ENCODE measurements at places on chromosomes 6 and 20. TPM values are rescaled to one million over a fixed set of nuclear protein-coding genes. Genes with fewer than 3 reads are reported as not detected.

- no peaks in the 10 kb centered on the region for H3K36me3 ChIP-seq
Measured at GRCh38 chr6:125206389-125206788, 52.8 kb downstream of the TPD52L1 start.

DNA sequence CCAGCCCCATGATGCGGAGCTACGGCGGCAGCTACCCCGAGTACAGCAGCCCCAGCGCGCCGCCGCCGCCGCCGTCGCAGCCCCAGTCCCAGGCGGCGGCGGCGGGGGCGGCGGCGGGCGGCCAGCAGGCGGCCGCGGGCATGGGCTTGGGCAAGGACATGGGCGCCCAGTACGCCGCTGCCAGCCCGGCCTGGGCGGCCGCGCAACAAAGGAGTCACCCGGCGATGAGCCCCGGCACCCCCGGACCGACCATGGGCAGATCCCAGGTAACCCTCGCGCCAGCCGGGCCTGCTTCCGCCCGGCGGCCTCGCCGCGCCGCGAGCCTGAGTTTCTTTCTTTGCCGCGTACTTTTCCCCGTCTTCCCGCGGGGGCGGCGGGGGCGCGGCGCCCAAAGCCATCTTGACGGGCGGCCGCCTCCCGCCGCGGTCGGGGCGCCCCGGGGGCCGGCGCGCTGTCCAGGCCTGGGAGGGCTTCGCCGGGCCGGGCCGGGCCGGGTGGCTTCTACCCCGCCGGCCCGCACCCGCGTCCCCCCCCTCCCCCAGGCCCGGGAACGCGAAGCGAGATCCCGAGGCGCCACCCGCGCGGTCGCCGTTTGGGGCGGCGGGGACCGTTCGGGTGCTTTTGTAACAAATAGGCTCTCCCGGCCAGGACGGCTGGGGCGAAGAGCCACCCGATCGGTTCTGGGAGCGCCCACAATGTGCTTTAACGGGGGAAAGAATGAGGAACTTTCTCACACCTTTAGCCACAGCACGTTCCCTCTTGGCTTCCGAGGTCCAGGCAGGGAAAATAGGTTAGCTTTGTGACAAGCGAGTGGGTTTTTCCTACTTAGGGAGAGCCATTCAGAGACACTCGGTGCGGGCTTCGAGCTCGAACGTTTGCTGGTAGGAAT, 2.3 kb downstream of the ARID1B start:
- H3K4me3 ChIP-seq, result peak overlapping the region; percentile 68
- H3K27ac ChIP-seq, result peak overlapping the region; percentile 89
- H3K27me3 ChIP-seq, result no peaks in the 10 kb centered on the region
- peaks cover 60% of the 10 kb centered on the region for H3K4me1 ChIP-seq
- H3K36me3 ChIP-seq, result no peaks in the 10 kb centered on the region

DNA sequence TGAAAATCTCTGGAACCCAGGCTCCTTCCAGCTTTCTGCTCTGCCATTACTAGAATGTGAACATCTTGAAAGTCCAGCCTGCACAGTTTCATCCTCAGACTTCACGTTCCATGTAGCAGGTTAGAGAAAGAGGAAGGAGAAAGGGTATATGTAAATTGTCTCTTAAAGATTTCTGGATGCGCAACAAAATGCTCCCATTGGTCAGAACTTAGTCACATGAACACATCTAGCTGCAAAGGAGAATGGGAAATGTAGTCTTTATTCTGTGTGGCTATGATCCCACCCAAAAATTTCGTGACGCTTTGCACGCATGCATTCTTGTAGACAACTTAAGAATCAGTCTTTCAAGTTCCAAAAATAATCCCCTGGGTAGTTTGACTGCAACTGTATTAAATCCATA, 46.4 kb upstream of the CHD6 start:
- H3K27me3 ChIP-seq, result peaks cover 31% of the 10 kb centered on the region
- no peak overlapping the region for H3K27ac ChIP-seq

GRCh38 chr6:162620073-162620472, 107.5 kb downstream of the PRKN start:
- no peaks in the 10 kb centered on the region for H3K27me3 ChIP-seq
- H3K27ac ChIP-seq, result no peak overlapping the region
- peaks cover 12% of the 10 kb centered on the region for H3K4me1 ChIP-seq
- no peak overlapping the region for H3K4me3 ChIP-seq
- peaks cover 4% of the 10 kb centered on the region for H3K36me3 ChIP-seq

DNA sequence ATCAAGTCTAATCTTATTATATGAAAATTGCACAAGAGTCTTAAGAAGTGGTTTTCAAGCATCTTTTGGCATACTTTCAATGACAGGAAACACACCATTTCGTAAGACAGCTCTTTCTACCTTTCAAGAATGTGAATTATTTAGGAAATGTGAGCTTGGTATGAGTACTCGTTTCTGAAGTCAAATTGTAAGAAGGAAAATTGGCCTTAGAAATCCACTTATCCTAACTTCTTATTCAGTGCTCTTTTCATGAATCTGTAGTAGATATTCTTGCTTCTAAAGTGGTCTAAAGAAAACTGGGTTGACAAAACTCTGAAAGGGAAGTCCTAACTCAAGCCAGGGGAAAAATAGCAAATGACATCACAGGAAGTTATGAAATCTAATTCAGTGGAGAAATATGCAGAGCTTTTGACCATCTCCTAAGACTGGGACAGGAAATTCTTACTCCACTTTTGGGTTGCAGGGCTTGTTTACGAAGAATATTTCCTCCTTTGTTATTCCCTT, 38.5 kb upstream of the OGFRL1 start:
- no peaks in the 10 kb centered on the region for H3K27me3 ChIP-seq
- peaks cover 39% of the 10 kb centered on the region for H3K4me1 ChIP-seq
- DNase-seq, result no peak
- H3K27ac ChIP-seq, result peak overlapping the region; percentile 83
- H3K4me3 ChIP-seq, result peak overlapping the region; percentile 5
- H3K36me3 ChIP-seq, result no peaks in the 10 kb centered on the region

- DNase-seq, result no peak
- no peaks in the 10 kb centered on the region for H3K27me3 ChIP-seq
- no peak overlapping the region for H3K4me3 ChIP-seq
- H3K27ac ChIP-seq, result peak overlapping the region; percentile 79
- no peaks in the 10 kb centered on the region for H3K36me3 ChIP-seq
Measured at GRCh38 chr6:45651301-45651700, 273.6 kb upstream of the SUPT3H start.

MCCD1 gene
- not detected for total RNA-seq

- DNase-seq, result no peak
- no peaks in the 10 kb centered on the region for H3K4me1 ChIP-seq
- no peaks in the 10 kb centered on the region for H3K27me3 ChIP-seq
- no peak overlapping the region for H3K4me3 ChIP-seq
- peaks cover under 1% of the 10 kb centered on the region for H3K36me3 ChIP-seq
- H3K27ac ChIP-seq, result no peak overlapping the region
Measured at GRCh38 chr6:134331256-134331655, 13.3 kb upstream of the SGK1 start.

KPNA5 gene
- total RNA-seq, result 10.4 TPM

PRDM1 gene
- total RNA-seq, result 0.29 TPM

DNA sequence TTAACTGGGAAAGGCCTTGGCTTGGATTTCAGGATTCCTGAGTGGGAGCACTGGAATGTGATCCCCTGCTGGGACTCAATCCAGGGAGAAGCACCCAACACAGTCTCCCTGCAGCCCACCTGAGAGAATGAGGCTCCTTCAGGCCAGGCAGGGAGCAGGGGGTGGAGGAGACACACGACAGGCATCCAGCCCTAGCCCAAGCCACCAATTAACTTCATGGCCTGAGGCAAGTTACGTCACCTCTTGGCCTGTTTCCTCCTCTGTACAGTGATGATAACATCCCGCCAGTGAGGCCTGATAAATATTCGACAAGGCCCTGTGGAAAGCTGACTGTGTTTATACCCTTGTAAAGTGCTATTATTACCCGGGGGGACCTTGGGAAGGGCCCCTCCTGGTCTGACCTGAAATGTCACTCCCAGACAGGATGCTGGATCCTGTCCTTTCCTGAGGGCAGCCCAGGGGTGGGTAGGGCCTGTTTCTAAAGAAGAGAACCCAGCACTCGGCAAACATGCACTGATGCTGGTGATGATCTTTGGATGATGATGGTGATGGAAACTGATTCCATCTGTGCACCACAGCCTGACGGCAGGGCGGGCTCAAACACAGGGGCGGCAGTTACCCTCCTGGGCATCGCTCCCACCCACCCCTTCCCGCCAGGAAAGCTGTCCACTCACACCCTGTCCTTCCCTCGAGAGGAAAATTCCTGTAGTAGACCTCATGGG, 12.4 kb downstream of the FRS3 start:
- DNase-seq, result no peak
- peaks cover 10% of the 10 kb centered on the region for H3K4me1 ChIP-seq
- H3K27me3 ChIP-seq, result no peaks in the 10 kb centered on the region
- H3K27ac ChIP-seq, result no peak overlapping the region
- no peak overlapping the region for H3K4me3 ChIP-seq
- peaks cover 6% of the 10 kb centered on the region for H3K36me3 ChIP-seq
